ENCODE measurements at places on chromosomes 12 and 14.

GRCh38 chr12:26177283-26177682 lies 18.1 kb upstream of the SSPN start:
- DNase-seq, result no peak

GRCh38 chr12:99427104-99427503 lies 220.4 kb upstream of the GARIN6 start:
- DNase-seq, result no peak

- DNase-seq, result no peak
These were observed 30.8 kb upstream of the LRRC10 start for GRCh38 chr12:69641546-69641945.

- no peak for DNase-seq
These were observed 236.8 kb upstream of the AVPR1A start for GRCh38 chr12:63387771-63388170.

DNA sequence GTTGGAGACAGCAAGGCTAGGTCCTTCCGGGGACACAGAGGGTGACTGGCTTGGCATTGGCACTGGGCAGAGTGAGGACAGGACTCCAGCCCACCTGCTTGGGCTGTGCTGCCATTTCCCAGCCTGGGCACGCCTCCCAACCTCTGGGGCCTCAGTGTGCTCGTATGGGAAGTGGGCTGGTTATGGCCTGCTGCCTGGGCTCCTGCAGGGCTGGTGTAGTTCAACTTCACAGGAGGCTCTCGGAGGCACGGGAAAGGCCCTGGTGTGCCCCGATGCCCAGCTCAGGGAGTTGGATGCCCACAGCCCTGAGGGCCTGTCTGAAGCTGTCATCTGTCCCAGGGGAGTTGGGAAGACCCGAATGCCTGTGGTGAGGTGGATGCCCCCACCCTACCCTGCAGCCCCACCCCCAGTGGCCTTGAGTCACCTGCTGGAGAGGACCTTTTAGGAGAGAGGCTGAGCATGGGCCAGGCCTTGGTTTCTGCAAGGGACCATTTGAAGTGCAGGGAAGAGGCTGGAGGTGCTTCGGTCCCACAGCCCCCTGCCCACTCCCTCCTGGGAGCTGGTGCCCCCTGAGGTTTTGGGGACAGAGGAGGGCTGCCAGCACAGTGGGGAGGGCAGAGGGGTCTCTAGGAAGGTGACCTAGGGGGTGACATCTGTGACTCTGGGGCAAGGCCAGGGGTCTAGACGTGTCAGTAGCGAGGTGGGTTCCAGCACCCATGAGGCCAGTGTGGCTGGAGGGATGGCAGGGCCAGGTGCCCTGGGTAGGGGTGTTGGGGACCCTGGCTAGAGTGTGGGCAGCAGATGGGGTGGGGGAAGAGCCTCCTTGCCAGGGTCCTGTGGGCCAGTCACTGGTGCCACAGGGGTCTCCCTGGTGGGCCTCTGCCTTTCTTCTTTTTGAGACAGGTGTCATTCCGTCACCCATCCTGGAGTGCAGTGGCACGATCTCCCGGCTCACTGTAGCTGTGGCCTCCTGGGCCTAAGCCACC lies 9.1 kb downstream of the ULK1 start:
- no peak for DNase-seq
